ENCODE measurements at places on chromosomes 3 and 15. TPM values are rescaled to one million over a fixed set of nuclear protein-coding genes. Genes with fewer than 3 reads are reported as not detected.
A peak's percentile ranks its signal among the peaks of the same experiment; 100 is the strongest.

CBLB gene
- total RNA-seq: 99.1 TPM

GRCh38 chr3:9862391-9863057 lies 17.5 kb downstream of the CIDEC start:
- peak; percentile 7 for DNase-seq
- no peak overlapping the region for H3K4me3 ChIP-seq
- no peak overlapping the region for H3K27ac ChIP-seq
- no peaks in the 10 kb centered on the region for H3K36me3 ChIP-seq

GPR27 gene
- 0.73 TPM for total RNA-seq

GOLGA6L10 gene
- 1.6 TPM for total RNA-seq

NEK11 gene
- 5.7 TPM for total RNA-seq

IGSF10 gene
- total RNA-seq: 0.03 TPM

DNA sequence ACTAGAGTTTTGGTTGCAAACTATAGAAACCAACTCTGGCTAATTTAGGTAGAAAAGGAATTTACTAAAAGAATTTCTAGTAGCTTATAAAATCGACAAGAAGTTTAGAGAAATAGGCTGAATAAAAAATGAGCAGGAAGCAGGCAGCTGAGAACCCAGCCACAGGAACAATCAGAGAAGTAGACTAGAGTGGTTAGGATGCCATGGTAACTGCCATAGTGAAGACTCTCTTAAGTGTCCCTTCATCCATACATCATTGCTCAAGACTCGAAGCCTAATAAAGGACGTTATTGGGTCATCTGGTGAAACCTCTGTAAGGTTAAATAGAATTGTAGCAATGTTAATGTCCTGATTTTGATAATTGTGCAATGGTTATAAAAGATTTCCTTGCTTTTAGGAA lies 13.8 kb downstream of the AVEN start:
- no peak overlapping the region for H3K27ac ChIP-seq
- H3K4me1 ChIP-seq: no peaks in the 10 kb centered on the region
- no peaks in the 10 kb centered on the region for H3K27me3 ChIP-seq
- H3K4me3 ChIP-seq: no peak overlapping the region
- H3K36me3 ChIP-seq: no peaks in the 10 kb centered on the region

RARB gene
- total RNA-seq: not detected

Measured in T-cell (primary cell).